Stimulated activated CD8-positive, alpha-beta memory T cell treated with anti-CD3 and anti-CD28 coated beads, Interleukin-4, amount 100 ng/mL, for 1 hour (primary cell): ENCODE measurements at places on chromosomes 5 and 9.

DNA sequence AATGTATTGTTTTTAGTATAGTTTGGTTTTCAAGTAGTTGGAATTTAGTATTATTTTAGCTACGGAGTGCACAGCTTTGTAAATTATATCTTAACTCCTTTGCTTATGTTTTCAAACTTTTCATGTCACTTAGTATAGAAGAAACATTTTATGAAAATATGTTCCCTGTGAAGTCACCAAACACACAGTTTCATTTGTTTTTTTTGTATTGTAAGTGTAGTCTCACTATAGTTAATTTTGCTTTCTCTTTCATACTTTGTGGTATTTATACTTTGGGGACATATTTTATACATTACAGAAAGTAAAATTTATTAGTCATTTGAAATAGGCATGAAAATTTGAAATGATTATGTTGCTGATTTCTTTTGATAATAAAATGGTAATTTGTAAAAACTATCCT is 5.0 kb downstream of the CHSY3 start:
- DNase-seq, result no peak

DNA sequence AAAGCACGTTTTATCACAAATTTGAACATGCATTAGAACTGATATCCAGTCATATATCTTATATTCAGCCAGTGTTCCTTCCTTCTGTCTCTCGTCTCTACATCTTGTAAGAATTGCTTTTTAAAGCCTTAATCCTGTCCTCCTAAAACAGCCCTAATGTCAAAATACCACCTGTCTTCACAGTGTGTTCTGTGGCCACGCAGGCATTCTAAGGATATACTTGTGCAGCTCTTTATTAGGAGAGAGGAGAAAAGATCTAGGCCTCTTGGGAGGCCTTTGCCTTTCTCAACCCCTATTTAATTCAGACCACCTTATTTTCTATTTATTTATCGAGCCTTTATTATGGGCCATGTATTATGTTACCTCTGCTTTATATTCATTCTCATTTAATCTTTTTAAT is 78.3 kb downstream of the MAN2A1 start:
- DNase-seq, result no peak

DNA sequence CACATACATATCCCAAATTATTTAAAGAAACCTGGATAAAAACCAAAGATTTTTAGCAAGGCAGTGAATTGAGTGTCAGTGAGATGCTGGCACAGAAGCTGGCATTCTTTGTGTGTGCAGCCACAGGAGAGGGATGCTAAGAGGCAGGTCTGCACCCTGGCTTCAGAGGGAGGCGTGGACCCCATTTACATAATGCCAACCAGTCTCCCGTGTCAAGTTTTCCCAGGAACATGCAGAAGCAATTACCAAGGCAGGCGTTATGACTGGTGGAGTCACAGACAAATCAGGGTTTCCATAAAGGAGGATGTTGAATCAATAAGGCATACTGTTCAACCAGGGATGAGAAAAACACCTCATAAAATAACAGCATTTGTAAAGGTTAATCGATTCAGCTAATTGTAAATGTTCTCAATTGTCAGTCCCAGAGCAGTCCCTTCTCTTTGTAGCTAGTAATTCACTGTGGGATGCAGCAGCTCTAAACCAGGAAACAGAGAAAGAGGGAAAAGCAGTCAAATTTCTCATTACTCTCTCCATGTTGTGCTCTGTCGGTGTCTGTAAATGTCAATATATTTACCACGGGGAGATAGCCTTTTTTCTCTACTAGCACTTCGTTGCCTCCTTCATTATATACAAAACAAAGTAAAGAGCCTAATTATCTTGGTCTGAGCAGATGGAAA is 452.4 kb upstream of the GRAMD2B start:
- DNase-seq, result no peak

DNA sequence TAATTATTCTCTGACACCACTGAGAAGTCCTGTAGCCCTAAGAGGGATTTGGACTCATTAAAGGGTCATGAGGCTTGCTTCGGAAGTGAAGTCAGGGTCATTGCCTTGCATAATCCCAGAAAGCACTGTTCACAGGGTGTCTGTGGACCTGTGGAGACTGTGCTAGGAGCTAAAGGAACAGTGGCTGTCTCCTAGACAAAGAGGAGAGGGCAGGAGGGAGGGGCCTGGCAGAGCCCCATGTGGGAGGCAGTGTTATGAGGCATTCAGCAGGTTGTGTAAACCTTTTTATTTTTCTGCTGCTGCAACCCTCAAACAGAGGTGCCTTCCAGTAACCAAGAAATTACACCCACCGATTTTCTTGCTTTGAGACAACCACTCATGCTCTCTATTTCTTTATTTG is 3.3 kb downstream of the TMEM174 start:
- DNase-seq, result no peak

GRCh38 chr5:76341651-76342334 is 61.3 kb upstream of the IQGAP2 start:
- DNase-seq, result no peak

DNA sequence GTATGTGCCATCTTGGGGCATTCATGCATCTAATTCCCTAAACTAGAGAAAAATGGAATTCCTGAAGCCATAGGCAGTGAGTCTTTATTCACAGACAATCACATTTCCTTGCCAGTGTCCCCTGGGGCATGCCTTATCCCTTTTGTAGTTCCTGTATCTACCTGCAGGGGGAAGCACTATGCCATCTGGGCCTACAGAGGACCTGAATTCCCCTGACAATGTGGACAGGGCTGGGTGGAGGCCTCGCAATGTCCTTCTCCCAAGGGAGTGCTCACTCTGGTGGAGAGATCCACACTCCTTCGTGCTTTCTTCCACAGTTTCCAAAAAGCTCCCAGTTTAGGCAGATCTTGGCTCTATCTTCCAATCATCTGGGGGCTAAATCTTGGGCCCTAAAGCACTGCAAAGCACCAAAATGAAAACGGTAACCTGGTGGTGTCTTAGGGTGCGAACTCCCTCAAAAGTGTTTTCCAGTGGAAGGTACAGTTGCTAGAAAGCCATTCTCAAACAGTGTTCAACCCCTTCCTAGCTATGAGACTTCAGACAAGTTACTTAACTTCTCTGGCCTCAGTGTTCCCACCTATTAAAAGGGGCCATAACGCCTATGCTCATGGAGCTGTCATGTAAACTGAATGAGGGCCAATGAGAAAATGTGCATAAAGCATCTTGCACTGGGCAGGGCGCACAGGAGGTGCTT is 17.5 kb downstream of the WHRN start:
- no peak for DNase-seq

DNA sequence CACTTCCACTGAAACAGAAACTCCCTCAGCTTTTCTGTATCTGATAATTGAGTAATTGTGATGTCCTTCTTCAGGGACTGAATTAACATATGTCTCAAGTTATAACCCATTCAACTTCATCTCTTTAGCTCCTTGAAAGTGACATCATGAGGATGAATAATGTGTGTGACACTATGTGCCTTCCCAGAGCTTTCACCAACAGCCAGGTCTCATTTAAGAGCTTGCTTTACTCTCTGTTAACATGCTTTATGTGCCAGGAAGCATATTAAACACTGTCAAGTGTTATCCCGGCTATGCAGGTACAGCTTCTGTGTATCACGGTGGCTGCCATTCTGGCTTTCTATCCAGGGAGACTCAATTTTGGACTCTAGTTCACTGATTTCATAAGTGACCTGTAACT is 799.9 kb downstream of the CDH12 start:
- no peak for DNase-seq

DNA sequence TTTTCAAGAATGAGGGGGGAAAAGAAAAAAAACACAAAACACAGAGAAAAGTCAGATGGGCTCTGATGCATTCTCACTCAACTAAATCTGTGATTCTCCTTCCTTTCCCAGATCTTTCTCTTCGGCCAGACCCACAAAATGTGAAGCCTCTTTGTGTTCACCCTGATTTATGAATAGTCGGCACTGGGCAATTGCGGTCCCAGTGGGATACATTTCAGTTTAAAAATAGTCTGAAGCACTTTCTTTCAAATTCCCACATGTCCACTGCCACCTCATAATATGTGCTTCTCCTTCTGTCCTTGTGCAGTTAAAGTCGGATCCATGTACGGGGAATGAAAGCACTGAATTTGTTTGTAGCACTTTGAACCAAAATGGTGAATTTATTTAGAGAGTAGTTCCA is 995.4 kb upstream of the WWC1 start:
- DNase-seq, result no peak

DNA sequence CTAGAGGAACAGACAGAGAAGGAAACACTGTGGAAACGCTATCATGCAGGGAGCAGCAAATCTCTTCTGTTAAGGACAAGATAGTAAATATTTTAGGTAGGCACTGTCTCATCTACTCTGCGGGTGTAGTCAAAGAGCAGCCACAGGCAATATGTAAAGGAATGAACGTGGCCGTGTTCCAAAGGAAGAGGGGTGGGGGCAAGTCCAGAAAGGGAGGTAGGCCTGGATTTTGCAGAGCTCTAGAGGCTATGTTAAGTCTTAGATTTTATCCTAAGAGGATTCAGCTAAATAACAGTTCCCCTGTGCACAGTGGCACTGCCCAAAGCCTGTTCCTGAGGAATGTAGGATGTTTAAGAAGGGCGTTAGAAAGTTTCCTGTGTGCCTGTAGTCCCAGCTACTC is 161.6 kb downstream of the ACTL7B start:
- DNase-seq, result no peak

- DNase-seq, result no peak
These were observed at the start of gene PBX3 for GRCh38 chr9:125747053-125747764. TSS of gene PBX3 (plus strand) at chr9:125747373.

- no peak for DNase-seq
These were observed 413.9 kb downstream of the GADD45G start for GRCh38 chr9:90018688-90019087.

- DNase-seq, result no peak
These were observed at the start of gene LIX1 for GRCh38 chr5:97142521-97143254. TSS of gene LIX1 (minus strand) at chr5:97142611. CDS start at chr5:97142576, 35 bp downstream.
